ENCODE measurements at places on chromosomes 7 and 10.

GRCh38 chr7:131265227-131265626 lies 62.4 kb upstream of the MKLN1 start:
- no peak for DNase-seq

- no peak for DNase-seq
Observed at GRCh38 chr10:104376784-104377300, 23.2 kb downstream of the CFAP58 start.

DNA sequence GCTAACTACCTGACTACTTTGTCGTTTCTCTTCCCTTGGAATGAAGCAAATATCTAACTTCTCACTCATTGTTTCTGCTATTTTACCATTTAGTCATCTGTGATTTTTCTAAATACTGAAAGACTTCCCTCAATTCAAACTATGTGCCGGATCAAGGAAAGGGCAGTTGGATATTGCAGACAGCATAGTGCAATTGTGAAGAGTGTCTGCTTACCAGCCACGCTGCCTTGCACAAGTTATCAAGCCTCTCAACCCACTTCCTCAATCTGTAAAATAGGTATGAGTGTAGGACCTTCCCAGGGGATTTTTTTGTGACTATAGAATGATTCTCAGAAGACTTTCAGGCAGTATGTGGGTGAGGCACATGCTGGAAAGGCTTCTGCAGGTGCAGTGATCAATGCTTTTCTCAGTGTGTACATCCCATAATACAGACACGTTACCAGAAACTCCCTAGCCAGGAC lies 54.3 kb downstream of the EGFR start:
- no peak for DNase-seq

DNA sequence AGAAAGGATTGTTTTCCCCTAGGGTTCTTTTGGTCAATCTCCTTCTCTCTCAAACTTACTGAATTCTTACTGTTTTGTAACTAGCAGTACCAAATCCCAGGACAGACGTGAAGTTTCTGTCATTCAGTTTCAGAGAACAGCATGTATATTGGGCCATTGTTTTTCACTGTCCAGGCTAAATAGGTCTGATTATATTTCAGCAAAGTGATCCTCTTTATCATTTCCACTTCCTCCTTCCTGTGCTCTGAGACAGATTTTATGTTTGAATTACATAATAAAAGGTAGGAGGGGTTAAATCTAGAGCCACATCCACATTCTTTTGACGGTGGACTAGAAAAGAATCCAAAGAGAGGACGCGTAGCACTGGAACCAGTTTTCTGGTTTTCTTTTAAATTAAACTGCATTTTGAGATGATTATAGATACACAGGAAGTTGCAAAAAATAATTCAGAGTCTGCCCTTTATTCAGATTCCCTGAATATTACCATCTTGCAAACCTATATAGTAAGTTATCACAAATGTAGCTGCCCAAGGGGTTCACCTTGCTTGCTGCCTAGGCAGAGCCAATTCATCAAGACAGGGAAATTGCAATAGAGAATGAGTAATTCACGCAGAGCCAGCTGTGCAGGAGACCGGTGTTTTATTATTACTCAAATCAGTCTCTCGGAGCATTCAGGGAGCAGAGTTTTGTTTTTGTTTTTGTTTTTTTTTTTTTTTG lies 40.1 kb downstream of the AKR1E2 start:
- DNase-seq: no peak

DNA sequence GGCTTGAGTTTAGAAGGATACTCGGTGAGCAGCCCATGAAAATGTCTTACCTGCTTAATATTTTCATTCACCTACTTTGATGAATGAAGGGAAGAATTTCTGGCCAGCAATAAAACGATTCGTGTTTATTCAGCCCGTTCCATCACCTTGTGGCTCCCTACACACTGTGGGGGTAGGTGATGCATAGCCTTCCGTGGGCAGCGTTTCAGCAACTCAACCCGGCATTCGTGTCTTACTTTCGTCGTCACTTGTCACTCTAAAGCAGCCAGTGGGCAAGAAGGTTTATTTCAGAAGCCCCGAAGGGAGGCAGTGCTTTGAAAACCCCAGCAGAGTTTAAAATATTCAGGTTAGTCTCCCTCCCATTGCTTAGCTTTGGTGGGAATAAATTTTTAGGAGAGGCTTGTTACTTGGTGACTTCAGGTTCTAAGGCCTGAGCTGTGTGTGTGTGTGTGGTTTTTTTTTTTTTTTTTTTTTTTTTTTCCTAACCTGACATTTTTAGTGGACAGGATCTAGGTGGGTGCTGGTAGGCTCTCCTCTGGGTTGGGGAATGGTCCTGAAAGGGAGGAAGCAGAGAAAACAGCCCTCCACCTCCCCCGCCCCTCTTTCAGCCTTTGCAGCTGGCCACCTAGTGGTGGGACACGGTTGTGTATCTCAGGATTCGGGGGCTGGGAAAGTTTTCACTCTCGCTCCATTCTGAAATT lies 1.8 kb downstream of the GRK5 start:
- DNase-seq: no peak

DNA sequence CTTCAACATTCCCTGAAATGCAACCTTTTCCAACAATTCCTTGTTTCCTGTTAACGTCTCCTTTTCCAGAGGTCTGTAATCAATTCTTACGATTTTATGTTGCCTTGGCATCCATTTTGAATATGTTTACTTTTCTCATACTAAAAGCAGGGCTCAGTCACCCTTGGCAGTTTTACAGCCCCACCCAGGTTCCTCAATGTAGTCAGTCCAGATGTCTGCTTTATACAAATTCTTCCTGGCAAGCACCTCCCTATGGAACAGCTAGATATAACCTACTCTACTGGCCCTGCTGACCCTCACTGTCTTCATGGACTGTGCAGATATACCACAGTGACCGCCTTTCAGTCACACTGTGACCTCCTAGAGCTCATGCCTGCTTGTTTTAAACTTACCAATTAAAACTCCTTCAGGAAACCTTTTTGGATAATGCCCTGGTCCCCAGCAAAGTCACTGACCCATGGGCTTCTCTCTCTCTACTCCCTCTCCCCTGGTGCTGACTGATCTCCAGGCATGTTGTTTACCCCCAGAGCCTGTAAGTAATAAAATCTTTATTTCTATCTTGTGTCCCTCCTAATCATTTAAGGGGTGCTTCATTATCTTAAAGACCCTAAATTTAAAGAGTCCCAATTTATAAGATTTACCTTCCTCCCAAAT lies 147.1 kb upstream of the STEAP1 start:
- DNase-seq: no peak

DNA sequence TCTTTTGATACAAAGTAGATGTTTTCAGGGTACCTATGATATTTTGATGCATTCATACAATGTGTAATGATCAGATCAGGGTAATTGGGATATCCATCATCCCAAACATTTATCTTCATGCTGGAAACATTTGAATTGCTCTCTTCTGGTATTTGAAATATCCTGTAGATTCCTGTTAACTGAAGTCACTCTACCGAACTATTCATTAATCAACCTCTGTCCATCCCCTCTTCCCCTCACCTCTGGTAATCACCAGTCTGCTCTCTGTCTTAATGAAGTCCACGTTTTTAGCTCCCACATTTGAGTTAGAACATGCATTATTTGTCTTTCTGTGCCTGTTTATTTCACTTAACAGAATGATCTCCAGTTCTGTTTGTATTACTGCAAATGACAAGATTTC lies 11.3 kb downstream of the MTG1 start:
- DNase-seq: no peak

DNA sequence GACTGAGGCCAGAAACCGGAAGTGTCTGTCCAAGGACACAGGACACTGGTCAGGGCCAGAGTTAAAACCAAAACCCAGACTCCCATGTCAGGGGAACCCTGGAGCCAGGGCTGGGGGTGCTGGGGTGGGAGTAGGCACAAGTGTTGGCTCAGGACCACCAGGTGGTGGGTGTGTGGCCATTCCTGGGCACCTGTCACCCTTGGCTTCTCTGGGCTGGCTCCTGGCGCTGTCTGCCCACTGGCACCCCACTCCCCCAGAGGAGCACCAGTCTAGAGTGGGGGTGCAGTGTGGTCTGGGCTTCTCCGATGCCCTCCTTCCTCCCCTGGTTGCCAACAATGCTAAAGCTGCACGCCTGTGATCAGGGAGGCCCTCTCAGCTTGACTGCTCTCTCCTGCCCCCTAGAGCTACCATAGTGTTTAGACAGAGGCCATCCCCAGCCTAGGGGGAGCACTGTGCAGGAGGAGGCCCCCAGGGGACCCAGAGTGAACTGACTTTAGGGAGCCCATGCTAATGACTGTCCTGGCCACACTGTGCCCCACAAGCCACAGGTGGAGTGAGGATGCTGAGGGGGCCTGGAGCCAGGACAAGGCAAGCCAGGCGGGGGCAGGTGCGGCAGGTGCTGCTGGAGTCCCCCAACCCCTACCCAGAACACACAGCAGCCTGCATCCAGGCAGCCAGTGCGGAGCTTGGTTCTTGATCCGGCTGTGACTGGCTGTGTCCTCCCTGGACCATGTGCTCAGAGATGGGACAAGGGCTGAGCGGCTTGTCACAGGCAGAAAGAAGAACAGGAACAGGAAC lies 11.0 kb downstream of the RASGEF1A start:
- DNase-seq: no peak

GRCh38 chr7:132765861-132766260 lies 189.6 kb upstream of the PLXNA4 start:
- DNase-seq: no peak

DNA sequence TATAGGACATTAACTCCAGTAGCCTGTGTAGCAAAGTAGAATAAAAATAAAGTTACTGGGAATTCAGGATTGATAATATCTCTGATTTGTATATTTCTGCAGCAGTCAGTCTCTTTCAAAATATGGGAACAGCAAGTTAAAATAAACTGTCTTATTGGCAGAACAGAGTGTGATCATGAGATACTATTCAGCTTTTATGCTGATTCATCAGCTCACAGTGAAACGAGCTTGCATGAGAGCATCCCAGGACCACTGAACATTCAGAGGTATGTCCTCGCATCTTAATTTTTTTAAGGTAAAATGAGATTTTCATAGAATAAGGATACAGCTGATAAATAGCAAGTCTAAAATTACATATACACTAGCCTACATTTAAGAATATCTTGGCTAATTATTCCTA lies 282.5 kb upstream of the MYO3A start:
- no peak for DNase-seq

GRCh38 chr10:53395449-53395848 lies 622.9 kb upstream of the MBL2 start:
- DNase-seq: no peak

GRCh38 chr10:54124209-54124885 lies 676.7 kb downstream of the PCDH15 start:
- no peak for DNase-seq

GRCh38 chr7:15709978-15710377 lies 23.5 kb upstream of the MEOX2 start:
- DNase-seq: no peak

GRCh38 chr10:79552143-79552542 lies 8.1 kb downstream of the SFTPA2 start:
- no peak for DNase-seq

DNA sequence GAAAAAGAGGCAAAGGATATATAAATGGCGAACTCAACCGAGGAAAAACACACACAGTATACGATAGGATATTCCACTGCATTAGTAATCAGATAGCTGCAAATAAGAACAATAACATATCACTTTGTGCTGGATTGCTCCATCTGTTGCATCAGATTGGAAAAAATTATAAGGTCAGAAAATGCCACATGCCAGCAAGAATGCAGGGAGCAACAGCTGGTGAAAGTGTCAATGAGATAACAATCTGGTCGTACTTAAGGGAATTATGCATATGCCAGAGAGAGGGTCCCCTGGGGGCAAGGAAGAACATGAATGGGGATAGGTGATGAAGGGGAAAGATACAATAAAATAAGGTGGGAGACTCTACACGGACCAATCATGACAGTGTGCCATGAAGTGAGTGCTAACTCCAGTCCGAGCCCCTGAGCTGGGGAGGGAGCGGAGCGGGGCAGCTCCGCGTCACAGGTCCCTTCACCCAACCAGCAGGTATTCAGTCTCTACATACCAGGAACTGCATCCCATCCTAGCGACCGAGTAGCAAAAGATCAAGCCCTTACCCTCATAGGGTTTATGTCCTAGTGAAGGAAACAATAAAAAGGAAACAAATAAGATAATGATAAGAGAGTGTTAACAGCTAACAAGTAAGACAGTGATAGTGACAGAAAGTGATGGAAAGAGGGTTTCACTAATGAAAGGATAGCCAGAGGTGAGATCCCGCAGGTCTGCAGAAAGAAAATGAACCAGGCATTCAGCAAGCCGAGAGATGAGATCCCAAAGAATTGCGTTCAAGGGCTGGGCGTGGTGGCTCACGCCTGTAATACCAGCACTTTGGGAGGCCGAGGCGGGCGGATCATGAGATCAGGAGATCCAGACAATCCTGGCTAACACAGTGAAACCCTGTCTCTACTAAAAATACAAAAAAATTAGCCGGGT lies 9.4 kb downstream of the MPP7 start:
- no peak for DNase-seq

GRCh38 chr10:112137154-112137987 lies 46.2 kb downstream of the GPAM start:
- no peak for DNase-seq

DNA sequence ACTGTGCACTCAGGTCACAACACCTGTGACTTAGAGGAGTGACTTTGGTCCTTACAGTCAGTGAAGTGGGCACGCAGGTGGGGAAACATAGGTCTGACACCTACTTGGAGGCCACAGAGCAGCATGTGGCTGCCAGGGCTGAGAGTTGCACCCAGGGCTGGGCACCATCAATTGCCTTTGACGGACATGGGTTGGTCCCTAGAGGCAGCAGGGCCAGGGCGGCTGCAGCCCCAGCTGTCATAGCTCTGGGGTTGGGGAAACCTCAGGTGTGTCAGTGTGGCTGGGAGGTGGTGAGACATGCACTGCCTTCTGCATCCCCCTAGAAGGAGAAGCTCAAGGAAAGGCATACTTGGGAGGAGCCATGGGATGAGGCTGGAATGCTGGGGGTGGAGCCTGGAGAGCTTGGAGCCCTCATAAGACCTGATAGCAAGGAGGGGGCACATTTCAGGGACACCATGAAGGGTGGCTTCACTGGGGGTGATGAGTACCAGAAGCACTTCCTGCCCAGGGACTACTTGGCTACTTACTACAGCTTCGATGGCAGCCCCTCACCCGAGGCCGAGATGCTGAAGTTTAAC lies at the start of gene INMT:
TSS of gene INMT (plus strand) at position 440 of the 578 bp plus-strand sequence. CDS start at position 456, 16 bp downstream.
- DNase-seq: no peak

- DNase-seq: no peak
Observed at GRCh38 chr7:137757146-137757925, 89.4 kb downstream of the DGKI start.

DNA sequence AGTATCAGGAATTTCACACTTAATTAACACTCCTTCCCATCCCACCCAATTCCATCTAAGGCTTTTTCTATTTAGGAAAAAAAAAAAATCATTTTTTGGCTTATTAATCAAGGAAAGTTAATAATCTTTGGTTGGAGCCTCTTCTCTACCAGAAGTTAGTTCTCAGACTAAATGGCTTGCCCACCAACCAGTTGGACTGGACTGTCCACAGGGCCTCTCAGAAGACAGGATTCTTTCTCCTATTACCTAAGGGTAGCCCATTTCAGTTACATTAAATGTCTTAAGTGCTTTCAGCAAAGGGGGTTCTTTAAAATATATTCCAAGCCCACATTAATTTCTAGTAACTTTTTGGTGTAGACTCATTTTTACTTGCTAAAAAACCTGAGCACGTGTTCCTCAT lies 35.2 kb downstream of the GLUD1 start:
- DNase-seq: no peak

GRCh38 chr10:63462442-63462841 lies 3.3 kb downstream of the JMJD1C start:
- DNase-seq: no peak

- no peak for DNase-seq
Observed at GRCh38 chr10:51171946-51172345, 97.7 kb downstream of the PRKG1 start.
